ENCODE measurements at places on chromosomes 3 and 15.
A peak's percentile ranks its signal among the peaks of the same experiment; 100 is the strongest.

GRCh38 chr3:48268936-48269561, 28.1 kb downstream of the ZNF589 start:
- no peak for DNase-seq

DNA sequence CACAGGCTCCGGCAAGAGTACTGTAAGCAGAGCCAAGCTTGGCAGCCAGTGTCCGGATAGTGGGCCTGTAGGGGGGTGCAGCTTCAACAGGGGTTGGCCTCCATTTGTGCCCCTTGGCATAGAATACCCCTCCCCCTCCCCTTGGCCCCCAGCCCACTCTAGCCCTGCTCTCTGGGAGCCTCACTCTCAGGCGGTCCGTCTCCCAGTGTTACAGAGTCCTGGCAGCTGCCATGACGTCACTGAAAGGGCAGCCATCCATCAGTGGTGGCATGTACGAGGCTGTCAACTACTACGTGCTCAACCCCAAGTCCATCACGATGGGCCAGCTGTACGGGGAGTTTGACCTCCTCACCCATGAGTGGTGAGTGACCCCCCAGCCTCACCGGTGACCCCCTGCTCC, 50.4 kb downstream of the DNAH1 start:
- no peak for DNase-seq

GRCh38 chr15:101276501-101277037, 716 bp downstream of the SELENOS start:
- no peak for DNase-seq

DNA sequence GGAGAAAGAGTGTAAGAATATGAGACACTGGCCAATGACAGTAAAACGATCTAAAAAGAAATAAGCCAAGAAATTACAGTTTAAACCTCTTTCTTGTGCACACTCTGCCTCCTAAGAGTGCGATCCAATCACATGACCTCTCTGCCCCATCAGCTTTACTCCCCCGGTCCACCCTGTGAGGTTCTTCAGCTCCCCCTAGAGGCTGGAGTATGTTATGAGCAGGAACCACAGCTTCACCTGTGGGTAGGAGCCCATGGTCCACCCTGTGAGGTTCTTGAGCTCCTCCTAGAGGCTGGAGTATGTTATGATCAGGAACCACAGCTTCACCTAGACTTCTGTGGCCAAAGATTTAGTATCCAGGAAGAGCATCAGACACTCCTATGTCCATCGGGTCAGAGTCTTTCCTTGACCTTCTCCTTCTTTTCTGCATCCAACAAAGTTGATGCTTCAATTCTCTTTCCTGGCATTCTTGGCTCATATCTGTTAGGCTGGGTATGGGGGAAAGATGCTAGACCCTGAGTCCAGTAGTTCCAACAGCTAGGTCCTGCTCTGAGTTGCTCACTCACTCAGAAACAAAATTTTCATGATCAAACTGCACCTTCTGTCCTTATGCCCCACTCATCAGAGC, 164.0 kb downstream of the MINAR1 start:
- DNase-seq: peak; percentile 88

Measured in CMK (cell line).